ENCODE measurements at places on chromosomes 7 and 10.
A peak's percentile ranks its signal among the peaks of the same experiment; 100 is the strongest.

DNA sequence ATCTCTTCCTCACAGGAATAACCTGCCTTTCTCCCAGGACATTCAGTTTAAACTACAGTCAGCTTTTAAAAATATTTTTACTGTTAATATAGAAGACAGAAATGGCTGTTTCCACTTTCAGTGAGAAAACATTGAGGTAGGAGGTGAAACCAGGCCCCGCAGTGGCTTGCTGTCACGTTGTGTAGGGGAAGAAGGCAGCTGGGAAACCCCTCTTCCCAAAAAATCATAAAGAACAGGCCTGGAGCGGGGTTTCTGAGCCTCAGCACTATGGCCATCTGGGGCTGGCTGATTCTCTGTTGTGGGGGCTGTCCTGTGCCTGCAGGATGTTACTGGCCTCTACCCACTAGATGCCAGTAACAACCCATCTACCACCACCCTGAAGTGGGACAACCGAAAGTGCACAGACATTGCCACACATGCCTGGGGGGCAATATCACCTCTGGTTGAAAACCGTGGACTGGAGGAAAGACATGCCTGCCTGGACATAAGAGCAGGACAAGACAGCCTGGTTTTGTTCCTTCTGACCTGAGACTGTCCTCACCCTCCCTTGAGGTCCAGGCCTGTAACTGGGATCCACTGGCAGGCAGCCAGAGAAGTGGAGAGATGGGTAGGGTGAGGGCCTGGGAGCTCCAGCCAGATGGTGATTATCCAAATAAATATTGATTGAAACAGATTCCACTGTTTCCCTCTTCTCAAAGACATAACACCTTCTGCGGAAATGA is 43.9 kb downstream of the KCNH2 start:
- DNase-seq: no peak

GRCh38 chr10:45249978-45250693 is 65.3 kb downstream of the OR13A1 start:
- peak; percentile 26 for DNase-seq

DNA sequence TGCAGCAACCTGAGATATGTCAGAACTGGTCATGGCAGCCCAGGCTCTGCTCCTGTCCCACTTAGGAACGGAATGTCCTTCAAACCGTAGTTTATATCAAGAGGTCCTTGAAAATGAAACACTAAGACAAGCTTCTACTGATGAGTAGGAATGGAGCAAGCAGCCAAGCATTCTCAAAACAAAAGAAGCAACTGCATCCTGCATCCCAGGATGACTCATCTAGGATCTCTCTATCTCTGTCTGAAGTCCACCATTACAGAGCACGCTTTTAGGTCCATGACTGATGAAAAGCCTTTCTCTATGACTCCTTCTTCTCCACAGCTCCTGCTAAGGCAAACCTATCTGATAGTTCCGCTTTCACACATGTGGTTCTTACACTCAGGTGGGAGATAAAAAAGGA is 16.3 kb downstream of the MBL2 start:
- DNase-seq: no peak

GRCh38 chr10:48759113-48759901 is 74.6 kb downstream of the WDFY4 start:
- no peak for DNase-seq

DNA sequence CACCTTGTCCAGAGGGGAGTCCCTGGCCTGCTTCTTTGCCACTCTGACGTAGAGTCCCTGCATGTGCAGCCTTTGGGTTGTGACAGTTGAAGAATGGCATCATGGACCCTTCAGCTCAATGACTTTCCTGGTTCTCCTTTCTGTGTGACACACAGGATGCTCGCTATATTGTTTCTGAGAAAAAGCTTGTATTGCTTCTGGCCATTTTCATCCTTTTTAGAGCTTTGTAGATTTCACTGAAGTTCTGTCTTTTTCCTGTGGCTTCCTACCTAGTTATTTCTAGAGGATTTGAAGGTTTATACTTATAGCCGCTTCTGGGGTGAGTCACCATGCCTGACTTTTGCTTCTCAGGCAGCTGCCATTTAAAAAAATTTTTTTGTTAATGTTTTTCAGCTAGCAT is 27.0 kb downstream of the SND1 start:
- DNase-seq: no peak

DNA sequence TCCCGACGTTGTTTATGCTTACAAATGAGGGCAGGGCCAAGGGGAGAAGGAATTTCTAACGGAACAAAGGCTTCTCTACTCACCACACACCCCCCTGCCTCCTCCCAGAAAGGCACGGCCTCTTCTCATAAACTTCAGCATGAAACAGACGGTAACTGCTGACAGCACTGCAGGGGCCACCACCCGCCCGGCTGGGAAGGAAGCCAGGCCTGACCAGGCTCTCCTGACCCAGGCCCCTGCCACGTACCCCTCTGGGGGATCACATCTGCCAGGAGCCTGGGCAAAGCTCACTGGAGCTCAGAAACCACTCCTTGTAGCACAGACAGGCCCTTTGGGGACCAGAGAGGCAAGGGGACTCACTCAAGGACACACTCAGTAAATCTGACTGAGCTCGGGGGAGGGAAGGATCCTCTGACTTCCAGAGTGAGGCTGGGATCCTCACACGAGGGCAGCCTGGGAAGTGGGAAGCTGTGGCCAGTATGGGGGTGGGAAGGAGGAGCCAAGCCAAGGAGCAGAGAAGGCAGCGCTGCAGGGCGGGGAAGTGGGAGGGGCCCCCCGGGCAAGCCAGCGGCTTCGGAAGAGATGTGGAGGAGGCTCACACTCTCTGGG is 46.1 kb downstream of the ZCCHC24 start:
- peak; percentile 90 for DNase-seq

DNA sequence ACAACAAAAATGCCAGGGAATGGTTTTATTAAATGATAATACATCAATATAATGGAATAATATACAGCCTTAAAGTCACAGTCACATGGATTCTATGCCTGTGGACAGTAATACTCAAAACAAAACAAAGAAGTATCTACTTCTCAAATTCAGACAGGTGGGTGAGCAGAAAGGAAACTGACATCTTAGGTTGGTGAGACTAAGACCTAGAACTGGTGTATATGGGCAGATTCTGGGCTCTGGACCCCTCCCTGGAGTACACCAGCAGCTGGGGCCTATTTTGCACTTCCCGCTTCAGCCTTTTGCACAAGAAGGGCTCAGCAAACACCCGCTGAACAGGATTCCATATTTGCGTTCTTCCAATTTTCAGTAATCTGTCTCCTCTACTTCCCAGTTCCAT is 5.4 kb upstream of the FIS1 start:
- no peak for DNase-seq

DNA sequence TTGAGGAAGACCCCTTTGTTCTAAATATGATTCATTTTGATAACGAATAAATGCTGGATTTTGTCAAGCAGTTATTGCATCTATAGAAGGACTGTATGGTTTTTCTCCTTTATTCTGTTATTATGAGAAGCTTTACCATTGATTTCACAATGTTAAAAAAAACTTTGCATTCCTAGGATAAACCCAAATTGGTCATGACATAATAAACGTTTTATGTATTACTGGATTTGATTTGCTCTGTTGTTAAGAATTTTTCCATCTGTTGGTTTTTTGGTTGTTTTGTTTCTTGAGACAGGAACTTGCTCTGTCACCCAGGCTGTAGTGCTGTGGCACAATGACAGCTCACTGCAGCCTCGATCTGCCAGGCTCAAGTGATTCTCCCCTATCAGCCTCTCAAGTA is 2.2 kb upstream of the DNA2 start:
- DNase-seq: no peak

- no peak for DNase-seq
These were observed 105.3 kb downstream of the NPTX2 start for GRCh38 chr7:98722402-98722801.

DNA sequence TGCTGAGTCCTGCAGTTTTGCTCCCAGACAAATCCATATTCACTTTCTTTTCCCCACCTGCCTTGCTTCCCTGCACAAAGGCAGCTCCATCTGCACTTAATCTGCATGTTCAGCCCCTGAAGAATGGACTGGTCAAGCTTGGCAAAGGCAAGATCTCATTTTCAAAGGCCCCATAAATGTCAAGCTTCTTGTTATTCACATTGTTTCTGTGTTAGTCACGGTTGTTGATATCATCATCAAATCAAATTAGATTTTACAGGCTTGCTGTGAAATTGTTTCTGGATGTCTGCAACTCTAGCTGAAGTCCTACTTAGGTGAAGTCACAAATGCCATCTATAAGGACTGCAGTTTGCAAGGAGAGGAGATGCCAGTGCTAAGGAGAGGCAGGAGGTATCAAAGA is 91.0 kb downstream of the GPAM start:
- no peak for DNase-seq

All from fibroblast of skin of left quadriceps (primary cell).